Stimulated activated CD4-positive, alpha-beta T cell treated with anti-CD3 and anti-CD28 coated beads, Interleukin-2, amount 100 ng/mL, for 24 hours (primary cell): ENCODE measurements at places on chromosomes 1 and 21.

- no peak for DNase-seq
Observed at GRCh38 chr1:43177691-43178090, 5.6 kb downstream of the CFAP57 start.

GRCh38 chr1:41411229-41411628 lies 50.0 kb downstream of the FOXO6 start:
- no peak for DNase-seq

DNA sequence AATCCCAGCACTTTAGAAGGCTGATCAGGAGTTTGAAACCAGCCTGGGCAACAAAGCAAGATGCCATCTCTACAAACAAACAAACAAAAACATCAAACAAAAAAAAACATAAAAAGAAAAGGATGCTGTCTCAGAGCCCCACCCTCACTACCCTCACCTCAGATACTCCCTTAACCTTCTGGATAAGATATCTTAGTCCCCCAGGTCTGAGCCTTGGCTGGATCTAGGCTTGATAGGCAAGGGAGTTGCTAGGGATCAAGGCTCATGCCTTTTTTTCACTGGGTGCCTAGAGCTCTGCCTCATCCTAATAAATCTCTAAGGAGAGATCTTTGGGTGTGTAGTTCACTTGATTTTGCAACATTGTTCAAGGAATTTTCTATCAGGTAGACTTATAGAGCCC lies 7.4 kb downstream of the HDAC1 start:
- no peak for DNase-seq

DNA sequence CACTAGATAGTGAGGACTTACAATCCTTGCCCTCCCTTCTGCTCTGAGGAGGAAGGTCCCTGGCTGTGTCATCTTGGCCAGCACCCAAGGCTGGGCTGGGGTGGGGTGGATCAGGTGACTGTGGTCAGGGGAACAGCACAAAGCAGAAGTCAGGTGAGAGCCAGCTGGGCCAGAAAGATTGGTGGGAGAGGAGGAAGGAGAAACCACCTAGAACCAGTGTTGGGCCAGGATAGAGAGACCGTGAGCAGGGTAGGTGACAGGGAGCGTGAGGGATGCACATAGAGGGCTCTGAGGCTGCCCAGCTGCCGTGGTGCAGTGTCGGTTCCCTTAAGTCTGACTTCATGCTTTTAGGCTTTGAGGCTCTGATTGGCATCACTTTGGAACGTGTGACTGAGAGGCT lies 22.7 kb downstream of the NCF2 start:
- DNase-seq: no peak

DNA sequence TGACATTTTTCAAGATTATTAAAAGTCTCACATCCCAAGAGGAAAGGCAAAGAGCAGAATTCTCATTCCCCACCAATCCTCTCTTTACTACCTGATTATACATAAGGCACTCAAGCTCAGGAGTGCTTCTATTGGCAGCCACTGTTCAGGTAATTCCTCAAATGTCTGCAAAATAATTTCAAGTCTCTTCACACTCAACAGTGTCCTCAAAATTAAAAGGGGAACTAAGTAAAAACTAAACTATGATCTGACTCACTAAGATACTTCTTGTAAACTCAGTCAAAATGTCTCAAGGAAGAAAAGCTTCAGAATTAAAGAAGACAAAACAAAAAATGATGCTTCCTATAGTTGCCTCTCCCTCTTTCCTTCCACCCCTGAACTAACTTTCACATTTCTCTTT lies 135.6 kb downstream of the GPATCH2 start:
- DNase-seq: no peak

GRCh38 chr1:40337443-40337842 lies 20.4 kb upstream of the COL9A2 start:
- DNase-seq: no peak

- DNase-seq: no peak
Observed at GRCh38 chr1:181947441-181947840, 114.1 kb downstream of the ZNF648 start.

- no peak for DNase-seq
Observed at GRCh38 chr1:63688302-63688890, 85.4 kb upstream of the ROR1 start.

DNA sequence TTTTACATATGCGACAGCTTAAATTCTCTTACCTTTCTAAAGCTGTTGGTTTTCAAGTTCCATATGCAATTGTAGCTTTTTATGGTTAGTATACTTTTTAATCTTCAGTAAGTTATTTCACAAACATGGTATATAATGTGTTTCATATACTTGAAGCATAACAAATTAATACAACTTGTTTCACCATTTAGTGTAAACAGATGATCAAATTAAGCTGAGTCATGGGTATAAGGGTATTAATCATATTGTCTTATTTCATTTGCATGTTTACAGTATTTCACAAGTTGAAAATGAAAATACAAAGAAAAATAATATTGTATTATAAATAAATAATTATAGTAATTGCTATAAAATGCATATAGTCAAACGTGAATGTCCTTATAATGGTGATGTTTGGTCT lies 92.1 kb downstream of the PTPRC start:
- DNase-seq: no peak

- no peak for DNase-seq
Observed at GRCh38 chr1:242391896-242392295, 132.6 kb downstream of the PLD5 start.

DNA sequence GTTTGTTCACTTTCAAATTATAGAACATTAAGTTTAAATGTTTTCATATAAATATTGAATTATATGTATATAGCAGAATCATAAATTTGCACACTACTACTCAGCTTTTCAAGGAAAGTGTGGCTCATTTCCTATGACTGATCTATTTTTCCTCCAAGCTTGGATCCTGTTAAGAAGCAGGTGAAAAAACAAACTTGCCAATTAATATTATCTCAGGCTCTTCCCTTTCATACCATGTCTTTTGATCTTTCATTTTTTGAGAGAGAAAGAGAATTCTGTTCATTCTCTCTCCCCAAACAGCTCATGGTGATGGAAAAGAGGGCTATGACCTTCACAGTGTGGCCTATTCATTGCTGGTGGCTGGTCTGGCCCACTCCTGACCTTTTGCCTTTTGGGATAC lies 43.7 kb downstream of the SEC16B start:
- no peak for DNase-seq

DNA sequence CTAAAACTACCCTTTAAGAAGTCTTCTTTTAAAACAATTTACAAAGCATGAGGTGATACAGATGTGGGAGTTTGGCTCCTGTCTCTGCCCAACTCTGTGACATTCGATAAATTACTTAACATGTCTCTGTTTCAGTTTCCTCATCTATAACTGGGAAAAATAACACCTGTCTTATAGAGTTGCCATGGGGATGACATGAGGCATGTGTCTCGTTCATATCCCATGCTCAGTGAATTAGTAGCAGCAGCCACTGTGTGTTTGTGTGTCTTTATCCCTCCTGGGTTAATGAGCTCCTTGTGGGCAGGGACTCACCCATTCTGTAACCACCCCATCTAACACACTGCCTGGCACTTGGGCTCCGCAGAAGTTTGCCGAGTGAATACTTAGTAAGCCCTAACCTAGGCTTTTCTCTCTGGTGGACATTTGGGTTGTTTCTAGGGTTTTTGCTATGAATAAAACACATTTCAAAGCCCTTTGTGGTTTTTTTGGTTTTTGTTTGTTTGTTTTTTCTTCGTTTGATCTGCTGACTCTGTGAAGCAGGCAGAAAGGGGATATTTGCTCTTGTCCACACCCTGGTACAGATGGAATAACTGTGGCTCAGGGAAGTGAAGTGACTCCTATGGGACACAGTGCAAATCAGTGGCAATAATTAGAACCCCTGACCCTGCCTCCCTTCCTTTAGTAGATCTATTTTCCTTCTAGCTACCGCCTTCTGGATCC lies 797 bp upstream of the KCNJ9 start:
- no peak for DNase-seq

- peak; percentile 32 for DNase-seq
Observed at GRCh38 chr1:220271706-220272046, 577 bp downstream of the RAB3GAP2 start.

- no peak for DNase-seq
Observed at GRCh38 chr1:98210064-98210463, 289.2 kb upstream of the DPYD start.

GRCh38 chr1:231233735-231234417 lies 7.1 kb upstream of the GNPAT start:
- DNase-seq: no peak

DNA sequence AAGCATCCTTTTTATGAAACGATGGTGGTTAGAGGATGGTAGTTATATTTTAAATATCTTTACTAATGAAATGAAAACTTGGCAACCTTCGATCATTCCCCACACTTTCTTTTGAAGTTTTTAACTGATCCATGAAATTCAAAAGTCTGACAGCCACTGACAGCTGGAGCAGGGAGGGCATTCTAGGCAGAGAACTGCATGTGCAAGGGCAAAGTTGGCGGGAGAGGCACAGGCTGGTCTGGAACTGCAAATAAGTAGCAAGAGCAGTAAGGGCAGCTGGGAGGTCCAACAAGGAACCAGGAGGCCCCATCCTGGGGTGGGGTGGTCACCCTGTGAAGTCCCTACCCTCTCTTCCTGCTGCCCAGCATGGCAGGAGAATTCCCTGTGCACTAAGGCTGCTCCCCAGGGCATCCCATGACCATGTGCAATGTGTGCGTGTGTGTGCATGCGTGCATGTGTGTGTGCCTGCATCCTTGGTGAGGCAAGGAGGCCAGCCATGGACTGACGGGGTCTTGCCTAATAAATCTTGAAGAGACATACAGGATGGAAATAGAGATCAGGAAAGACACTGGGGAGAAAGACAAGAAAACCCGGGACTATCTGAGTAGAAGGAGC lies 33.1 kb upstream of the FOXO6 start:
- no peak for DNase-seq

DNA sequence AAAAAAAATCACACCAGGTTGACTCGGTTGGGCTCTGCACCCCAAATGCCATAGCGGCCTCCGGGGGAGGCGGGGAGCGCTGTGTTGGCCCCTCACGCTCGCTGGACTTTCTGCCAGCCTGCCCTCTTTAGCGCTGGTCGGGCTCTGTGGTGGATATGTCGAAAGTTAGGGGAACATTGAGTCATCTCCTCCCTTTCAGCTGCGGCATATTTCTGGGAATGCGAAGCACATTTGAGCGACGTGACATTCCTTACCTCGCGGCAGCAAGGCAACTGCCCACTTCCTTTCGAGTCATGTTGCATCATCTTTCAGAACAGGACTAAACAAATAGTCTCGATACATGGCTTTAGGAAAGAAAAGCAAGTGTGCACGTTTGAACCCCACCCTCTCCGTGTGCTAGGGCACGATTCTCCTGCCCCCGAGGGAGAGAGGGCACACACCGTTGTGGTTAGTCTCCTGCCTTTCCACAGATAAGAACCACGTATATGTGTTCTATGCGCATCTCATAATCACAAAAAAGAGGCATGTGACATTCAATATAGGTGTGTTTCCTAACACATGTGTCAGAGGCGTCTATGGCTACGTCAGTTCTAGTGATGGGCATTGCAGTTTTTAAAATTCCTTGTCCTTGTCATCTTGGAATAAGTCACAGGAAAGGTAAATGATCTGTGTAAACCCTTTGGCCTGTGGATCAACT lies 105.9 kb upstream of the SLC45A1 start:
- DNase-seq: peak; percentile 15

GRCh38 chr1:228045405-228045804 lies 37.1 kb upstream of the ARF1 start:
- DNase-seq: no peak

DNA sequence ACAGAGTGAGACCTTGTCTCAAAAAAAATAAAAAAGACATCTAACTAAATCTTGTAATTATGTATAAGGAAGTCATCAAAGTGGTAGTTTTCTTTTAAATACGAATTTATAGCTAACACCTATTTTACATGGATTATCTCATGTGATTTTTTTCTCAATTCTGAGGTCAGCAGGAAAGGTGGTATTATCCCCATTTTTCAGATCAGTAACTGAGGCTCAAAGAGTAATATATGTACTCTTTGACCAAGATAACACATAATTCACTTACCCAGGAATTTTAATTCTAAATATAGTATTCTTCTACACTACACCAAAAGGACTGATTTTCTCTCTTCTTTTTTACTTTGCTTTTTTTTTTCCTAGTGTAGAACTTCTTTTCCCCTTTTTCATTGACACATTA lies 9.1 kb downstream of the IFT25 start:
- DNase-seq: no peak
